ENCODE measurements at places on chromosomes 11 and 22.

DNA sequence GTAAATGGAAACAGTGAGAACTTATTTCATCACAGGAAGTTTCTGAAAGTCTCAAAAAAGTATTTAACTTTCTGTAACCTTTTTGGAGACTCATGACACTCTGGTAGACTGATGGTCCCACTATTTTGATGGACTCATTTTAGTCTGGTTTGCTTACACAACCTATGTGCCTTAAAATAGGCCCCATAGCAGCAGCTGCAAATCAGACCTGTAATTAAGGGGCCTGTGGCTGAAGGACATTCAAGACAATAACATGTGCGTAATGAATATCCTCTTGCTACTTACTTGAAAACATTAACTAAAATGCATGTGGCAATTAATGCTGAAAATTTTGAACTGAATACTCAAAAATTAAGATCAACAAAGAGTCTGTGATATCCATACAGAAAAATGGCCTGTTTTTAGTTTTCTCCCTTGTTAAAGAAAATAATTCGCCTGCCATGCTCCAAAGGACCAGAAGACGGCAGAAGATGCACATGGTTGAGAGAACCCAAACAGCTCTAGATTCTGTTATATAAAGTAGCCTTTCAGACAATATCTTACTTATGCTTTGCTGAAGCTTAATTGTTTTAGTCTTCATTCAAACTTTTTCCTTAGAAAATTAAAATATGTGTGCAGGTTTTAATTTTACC is 568.5 kb downstream of the KCNA4 start:
- DNase-seq: no peak

DNA sequence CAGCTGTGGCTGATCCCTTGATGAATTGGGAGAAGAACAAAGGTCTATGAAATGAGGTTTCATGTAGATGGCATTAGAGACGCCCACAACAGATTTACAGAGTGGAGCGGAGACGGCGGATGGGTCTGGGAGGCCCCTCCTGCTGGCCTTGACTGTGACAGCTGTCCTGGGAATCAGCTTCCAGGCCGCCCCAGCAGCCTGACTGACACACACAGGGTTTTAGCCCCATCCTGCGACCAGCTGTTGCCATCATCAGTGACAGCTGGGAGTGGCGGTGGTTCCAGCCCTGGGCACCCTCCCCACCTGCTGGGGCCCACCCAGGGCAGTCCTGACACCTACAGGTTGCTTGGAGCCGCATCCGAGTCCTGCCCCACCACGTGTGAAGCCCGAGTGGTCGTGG is 64.0 kb upstream of the PPP6R3 start:
- no peak for DNase-seq

GRCh38 chr22:41429232-41429950 is 17.2 kb downstream of the TOB2 start:
- DNase-seq: no peak

DNA sequence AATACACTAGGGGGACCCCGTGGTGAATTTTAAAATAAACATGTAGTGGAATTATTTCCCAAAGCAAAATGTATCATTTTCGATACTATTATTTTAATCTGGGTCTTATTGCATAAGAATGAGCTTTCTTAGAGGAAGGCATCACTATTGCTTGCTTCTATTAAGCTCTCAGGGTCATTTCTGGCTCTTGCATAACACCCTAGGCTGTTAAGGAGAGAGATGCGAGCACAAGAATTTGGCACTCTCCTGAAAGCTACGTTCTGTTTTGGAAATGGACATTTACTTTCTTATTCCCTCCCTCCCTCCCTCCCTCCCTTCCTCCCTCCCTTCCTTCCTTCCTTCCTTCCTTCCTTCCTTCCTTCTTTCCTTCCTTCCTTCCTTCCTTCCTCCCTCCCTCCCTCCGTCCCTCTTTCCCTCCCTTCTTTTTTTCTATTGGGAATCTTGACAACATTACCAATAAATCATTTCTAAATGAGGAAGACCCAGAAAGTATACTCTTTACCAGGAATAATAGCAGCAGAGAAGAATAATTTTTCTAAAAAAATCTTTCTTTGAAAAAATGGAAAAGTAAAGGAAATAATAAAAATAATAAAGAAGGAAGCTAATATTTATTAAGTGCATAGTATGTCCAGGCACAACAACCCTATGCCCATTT is 83.6 kb upstream of the BDNF start:
- no peak for DNase-seq

GRCh38 chr11:84106541-84106940 is 820.4 kb upstream of the CCDC90B start:
- no peak for DNase-seq

GRCh38 chr22:48099671-48100070 is 1337.2 kb downstream of the TBC1D22A start:
- DNase-seq: no peak

GRCh38 chr11:95450547-95451123 is 219.6 kb upstream of the SESN3 start:
- DNase-seq: no peak

- no peak for DNase-seq
These were observed 215.9 kb upstream of the CCDC90B start for GRCh38 chr11:83502041-83502440.
